ENCODE measurements at places on chromosomes 6 and 20.

- DNase-seq: no peak
These were observed 181.1 kb downstream of the REV3L start for GRCh38 chr6:111301946-111302345.

DNA sequence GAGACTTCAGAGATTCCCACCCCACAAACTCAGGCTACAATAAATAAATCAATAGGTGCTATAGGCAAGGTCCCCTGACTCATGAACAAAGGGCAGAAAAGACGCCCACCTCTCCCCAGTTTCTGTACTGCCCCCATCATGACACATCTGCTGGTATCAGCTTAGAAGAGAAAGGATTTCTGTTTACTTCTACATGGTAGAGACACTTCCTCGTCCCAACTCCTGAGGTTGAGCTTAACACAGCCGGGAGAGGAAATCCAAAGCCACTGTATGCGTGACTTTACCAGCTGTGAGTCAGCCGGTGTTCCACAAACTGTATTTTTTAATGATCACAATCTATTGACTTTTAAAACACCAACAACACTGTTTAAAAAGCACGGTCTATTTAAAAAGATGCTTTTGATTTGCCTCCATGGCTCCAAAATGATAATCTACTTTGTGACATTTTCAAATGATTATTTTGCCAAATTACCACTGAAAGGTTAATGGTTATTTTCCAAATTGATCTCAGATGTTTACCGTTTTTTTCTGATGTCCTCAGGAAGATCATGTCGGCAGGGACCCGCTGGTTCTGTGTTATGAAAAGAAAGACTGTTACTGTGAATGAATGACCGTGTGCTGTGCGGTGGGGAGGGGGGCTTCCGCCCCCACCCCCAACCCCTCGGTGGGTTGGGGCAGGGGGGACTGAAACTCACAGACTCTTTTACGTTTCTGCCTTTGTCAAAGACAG, 72.5 kb downstream of the ATP9A start:
- DNase-seq: no peak

- no peak for DNase-seq
These were observed 105.5 kb downstream of the ARMC2 start for GRCh38 chr6:108953681-108954080.

DNA sequence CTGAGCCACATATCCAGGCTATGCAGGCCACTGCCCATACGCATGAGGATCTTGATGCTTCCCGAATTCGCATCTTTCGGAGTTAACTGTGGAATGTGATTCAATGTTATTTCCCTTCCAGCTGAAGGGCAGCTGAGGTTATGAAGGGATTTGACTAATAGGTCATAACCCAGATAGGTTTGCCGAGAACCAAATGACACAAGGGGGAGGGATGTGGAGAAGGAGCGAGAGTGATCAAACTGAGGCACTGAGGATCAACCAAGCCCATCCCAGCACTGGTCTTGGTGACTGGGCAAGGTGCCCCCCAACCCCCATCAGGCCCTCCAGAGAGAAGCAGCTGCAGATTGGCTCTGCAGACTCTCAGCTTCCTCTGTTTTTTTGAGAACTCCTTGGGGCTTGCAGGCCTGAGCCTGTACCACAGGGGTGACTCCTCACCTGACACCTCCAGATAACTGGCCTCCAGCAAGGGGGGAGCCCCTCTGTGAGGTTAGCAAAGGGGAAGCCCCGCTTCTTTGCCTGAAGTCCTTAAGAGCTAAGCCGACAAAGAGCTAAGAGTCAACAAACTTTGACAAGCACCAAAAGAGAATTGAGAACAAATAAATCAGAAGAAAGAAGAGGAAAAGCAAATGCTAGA, 185.9 kb downstream of the PDE7B start:
- no peak for DNase-seq

- DNase-seq: peak; percentile 90
These were observed 120.5 kb upstream of the PRSS16 start for GRCh38 chr6:27126815-27127537.

- no peak for DNase-seq
These were observed 266.9 kb upstream of the STXBP5 start for GRCh38 chr6:146937316-146937715.

- DNase-seq: no peak
These were observed 22.8 kb downstream of the ISM1 start for GRCh38 chr20:13243826-13244376.

DNA sequence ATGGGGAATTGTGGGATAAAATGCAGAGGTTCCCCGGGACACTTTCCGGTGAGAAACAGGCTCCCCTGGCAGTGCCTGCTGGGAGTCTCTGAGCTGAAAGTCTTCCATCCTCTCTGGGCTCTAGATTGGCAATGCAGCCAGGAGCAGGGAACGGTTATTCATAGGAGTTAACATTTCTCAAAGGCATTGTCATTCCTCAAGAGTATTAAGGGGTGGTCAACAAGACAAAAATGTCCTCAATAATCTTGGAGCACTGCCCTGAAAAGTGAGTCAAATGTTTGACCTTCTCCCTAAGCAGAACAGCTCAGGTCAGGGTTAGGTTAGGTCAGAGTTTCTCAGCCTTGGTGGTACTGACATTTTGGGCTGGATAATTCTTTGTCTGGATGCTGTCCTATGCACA, 13.2 kb downstream of the BPIFB1 start:
- DNase-seq: no peak

GRCh38 chr20:2151858-2152281, 50.2 kb downstream of the STK35 start:
- peak; percentile 45 for DNase-seq

- peak; percentile 20 for DNase-seq
These were observed 54.2 kb downstream of the MAP3K5 start for GRCh38 chr6:136737871-136738691.

GRCh38 chr20:40942775-40943174, 85.8 kb upstream of the TOP1 start:
- no peak for DNase-seq

- DNase-seq: no peak
These were observed 102.2 kb downstream of the SYCP2 start for GRCh38 chr20:59831024-59831915.

DNA sequence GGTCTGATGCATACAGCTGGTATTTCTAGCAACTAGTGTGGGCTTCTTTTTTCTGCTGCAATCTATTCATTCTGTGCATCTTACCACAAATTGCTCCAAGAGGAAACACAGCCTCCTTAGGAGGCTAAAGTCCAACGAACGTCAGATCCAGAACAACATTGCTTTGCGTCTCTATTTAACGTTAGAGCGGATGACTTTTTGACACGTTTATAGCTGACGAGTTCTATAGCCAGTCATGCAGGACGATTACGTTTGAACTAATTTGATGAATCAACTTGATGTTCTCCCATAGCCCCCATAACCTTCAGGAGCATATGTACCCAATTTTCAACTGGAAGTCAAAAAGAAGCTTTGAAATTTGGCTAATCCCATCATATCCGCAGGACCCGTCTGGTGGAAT, 59.9 kb downstream of the TSHZ2 start:
- no peak for DNase-seq

GRCh38 chr6:38177882-38178583, 358.5 kb downstream of the ZFAND3 start:
- DNase-seq: no peak

GRCh38 chr6:3304500-3305215, 45.9 kb downstream of the PSMG4 start:
- DNase-seq: no peak

DNA sequence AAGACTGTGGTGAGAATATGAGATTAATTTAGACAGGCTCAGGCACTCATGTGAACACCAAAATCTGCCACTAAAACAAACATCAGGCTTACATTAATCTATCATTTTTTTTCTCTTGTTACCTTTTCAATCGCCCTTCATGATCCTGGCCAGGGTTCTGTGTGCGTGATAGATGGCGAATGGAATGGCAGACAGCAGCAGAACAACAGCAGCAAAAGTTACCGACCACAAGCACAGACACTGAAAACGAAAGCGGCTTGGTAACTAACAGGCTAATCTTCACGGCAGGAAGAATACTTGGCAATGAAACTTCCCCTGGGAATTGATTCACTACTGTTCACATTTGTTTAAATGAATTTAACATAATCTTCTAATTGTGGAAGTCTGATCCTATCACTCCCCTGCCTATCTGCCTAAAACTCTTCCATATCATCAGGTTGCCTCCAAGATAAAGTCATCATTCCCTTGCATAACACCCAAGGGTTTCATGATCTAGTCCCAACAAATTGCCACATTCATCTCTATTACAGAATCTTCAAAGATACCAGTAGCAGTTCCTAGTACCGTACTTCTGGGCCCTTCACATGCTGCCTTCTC, 28.7 kb downstream of the PTPRK start:
- peak; percentile 56 for DNase-seq

- no peak for DNase-seq
These were observed 113.0 kb downstream of the SYCP2 start for GRCh38 chr20:59820204-59821041.

- DNase-seq: no peak
These were observed 131.6 kb downstream of the OGFRL1 start for GRCh38 chr6:71420095-71420692.

DNA sequence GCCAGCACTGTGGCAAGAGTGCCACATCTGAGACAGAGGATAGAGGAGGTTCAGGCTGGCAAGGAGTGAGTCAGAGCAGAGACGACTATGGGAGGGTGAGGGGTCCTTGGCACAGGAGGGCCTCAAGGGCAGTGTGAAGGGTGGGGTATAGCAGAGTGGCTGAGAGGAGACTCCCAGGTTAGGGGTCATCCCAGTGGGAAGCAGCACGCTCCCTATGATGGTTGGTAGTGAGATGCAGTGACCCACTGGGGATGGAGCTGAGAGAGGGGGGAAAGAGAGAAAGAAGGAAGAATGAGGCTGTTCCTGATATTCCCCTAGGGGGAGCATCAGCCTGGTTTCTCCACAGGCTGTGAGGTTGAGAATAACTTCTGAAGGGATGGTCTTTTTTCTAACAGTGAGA, 97.3 kb downstream of the INSM1 start:
- no peak for DNase-seq

DNA sequence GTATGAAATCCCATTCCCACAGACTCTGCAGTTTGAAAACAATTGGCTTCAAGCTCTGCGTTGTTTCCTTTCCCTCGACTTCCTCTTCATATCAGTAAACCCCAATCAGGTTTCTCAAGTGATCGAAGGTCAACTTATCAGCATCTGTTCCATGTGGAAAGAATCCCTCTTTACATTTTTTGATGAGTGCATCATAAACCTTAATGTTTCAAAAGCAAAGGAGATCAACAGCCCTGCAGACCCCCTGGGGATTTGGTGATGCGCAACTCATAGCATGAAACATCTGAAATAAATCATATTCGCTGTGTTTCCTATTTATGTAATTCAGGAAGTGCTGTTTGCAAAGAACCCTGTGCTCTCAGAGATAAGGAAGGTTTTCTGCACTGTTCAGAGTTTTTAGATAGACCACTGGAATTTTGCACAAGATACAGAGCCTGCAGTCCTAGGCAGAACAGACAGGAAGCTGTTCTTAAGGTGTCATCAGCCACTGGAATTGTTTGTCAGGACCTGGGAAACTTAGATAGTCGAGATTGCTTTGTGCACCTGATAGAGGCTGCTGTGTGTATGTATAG, 216.0 kb downstream of the HIVEP2 start:
- peak; percentile 35 for DNase-seq

- no peak for DNase-seq
These were observed 6.3 kb downstream of the MAP1LC3A start for GRCh38 chr20:34564833-34565232.

DNA sequence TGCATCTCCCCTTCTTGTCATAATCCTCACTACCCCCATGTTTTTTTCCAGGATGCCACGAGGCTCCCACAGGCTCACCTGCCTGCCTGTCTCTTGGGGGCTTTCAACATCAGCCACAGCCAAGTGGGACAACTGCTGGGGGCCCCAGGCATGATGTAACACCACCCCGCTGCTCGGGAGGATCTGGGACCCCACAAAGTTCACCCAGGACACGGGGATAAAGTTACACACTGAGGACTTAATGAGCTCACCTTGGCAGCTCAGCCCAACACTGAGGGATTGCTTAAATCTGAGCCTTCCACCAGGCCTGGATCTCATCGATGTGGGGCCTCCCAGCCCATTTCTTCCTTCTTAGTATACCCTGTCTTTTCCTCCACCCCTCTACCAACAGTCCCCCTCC, 56.4 kb upstream of the NNAT start:
- DNase-seq: no peak

GRCh38 chr6:12033770-12034169, 21.7 kb downstream of the HIVEP1 start:
- DNase-seq: no peak

DNA sequence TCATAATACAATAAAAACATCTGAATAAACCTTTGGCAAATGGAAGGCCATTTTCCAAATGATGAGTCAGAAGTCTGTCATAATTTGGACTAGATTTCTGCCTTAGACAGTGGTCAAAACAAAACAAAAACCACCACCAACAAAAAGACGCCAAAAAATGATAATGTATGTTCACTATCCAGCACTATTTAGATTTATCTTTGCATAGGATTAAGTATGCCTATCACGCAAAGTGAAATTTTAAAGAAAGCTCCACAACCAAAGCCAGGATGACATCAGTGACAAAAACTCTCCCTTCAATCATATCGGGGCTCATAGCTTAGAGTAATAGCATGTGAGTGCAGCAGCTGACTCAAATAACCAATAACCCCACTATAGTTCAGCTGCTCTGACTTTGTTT, 201.9 kb downstream of the MOXD1 start:
- peak; percentile 41 for DNase-seq

- no peak for DNase-seq
These were observed 119.4 kb upstream of the ASF1A start for GRCh38 chr6:118774581-118774980.

DNA sequence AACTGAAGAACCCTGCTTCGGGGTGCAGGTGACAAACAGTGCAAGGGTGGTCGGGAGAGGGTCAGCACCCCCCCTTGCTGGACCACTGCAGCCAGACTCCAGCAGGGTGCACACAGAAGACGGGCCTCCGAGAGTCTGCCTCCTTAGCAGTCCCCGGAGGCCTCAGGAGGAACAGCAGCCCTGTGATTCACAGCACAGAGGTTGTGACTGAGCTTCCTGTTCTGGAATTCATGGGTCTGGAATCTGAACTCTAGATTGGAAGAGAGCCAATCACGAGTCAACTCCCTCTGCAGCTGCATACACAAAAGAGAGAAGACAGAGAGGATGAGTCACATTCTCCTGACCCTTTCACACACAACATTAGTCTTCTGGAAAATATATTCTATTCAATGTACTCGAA, 249.0 kb upstream of the OPRM1 start:
- DNase-seq: peak; percentile 82

GRCh38 chr6:93454533-93454932, 35.2 kb upstream of the EPHA7 start:
- DNase-seq: no peak

DNA sequence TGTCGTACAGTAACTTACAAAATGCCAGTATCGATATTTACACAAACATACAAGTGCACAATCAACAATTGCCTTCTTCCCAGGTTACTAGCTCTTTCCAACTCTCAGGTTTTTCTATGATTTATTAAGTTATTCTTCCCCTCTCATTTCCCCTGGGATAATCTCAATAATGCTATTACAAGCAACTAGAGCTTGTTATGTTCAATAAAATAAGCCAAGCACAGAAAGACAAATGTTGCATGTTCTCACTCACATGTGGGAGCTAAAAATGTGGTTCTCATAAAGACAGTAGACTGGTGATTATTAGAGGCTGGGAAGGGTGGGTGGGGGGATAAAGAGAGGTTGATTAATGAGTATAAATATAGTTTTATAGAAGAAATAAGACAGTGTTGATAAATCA, 577.1 kb downstream of the HACE1 start:
- DNase-seq: no peak

GRCh38 chr20:64222291-64222735, 33.2 kb upstream of the PCMTD2 start:
- DNase-seq: no peak

- DNase-seq: no peak
These were observed 619.1 kb upstream of the FLRT3 start for GRCh38 chr20:14956538-14956937.

- DNase-seq: peak; percentile 41
These were observed 23.9 kb upstream of the YWHAB start for GRCh38 chr20:44861531-44862006.

All from fibroblast of the conjunctiva (primary cell).